ENCODE measurements at places on chromosomes 12 and 14.

- no peak for DNase-seq
These were observed 618 bp upstream of the ANKRD52 start for GRCh38 chr12:56258820-56259183.

DNA sequence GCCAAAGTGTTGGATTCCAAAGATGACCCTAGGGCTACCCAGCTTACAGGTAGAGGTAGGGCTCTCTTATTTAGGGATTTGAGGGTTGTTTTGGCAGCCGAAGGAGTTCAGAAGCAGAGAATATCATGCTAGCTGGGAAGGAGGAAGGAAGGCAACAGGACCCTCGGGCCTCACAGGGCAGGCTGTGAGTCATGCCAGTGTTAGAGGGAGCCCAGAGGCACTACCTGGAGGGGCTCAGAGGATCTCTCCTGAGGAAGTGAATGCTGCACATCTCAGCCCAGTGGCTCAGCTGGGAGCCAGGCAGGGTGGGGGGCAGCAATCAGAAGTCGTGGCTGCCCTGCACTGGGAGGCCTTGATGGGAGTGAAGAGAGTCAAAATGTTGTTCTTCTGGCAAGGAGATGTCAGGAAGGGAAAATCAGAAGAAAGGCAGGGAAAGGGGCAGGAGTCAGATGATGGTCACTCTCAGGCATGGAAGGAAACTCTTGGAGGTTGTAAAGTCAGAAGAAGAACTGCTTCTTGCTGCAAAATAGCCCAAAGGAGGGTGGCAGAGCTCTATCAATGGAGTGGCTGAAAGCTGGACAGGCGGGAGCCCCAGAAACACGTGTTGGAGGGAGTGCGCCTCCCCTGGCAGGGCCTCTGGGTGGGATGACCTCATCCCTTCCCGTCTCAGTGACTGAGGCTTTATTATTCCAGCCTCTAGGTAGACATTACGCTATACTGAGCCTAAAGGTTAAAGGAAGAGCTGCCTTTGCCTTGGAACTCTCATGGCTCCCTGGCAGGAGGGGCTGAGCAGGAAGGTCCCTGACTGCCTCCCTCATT, 141.3 kb downstream of the SMOC1 start:
- no peak for DNase-seq

DNA sequence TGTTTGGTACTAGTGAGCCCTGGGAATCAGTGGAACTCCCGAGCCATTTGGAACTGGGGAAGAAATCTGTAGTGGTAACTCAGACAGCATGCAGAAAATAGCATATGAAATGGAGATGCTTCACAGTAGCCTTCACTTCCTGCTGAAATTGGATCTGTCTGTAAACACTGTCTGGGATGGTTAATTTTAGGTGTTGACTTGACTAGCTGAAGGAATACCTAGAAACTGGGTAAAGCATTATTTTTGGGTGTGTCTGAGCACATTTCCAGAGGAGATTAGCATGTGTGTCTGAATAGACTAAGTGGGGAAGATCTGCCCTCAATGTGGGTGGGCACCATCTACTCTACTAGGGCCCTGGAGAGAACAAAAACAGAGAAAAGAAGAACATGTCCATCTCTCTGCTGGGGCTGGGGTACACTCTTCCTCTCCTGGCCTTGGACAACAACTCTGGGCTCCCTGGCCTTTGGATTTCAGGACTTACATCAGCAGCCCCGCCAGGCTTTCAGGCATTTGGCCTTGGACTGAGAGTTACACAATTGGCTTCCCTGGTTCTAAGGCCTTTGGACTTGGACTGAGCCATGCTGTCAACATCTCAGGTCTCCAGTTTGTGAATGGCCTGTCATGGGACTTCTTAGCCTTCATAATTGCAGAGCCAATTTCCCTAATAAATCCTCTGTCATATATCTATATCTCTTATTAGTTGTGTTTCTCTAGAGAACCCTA, 14.0 kb upstream of the CRADD start:
- DNase-seq = no peak

GRCh38 chr14:95741038-95741490, 27.1 kb upstream of the TCL1A start:
- DNase-seq = no peak

- peak; percentile 30 for DNase-seq
These were observed 6.3 kb upstream of the LTBP2 start for GRCh38 chr14:74618078-74618952.

DNA sequence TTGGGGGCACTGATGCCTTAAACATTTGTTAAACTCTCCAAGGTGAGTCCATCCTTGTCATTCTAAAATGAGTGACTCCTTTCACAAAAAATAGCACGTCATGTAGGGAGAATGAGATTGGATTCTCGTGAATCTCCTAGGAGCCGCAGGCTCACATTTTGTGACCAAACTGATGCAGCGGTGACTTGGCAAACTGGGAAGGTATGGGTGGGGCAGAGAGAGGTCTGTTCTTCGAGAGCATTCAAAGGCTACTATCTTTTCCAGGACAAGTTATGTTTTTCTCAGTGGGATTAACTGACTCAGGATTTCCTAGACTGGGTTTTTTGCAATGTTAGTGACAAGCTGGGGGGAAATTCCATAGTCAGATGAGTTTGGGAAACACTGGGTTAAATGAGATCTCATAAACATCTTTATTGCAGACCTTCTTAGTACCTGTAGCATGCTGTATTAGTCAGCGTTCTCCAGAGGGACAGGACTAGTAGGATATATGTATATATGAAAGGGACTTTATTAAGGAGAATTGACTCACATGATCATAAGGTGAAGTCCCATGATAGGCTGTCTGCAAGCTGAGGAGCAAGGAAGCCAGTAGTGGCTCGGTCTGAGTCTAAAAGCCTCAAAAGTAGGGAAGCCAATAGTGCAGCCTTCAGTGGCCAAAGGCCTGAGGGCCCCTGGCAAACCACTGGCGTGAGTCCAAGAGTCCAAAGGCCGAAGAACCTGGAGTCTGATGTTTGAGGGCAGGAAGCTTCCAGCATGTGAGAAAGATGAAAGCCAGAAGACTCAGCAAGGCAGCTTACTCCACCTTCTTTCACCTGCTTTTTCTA, 61.0 kb downstream of the FOXN4 start:
- no peak for DNase-seq

GRCh38 chr12:124396544-124397398, 101.9 kb downstream of the RFLNA start:
- DNase-seq = no peak

GRCh38 chr12:47652521-47653234, 53.2 kb downstream of the RPAP3 start:
- DNase-seq = peak; percentile 70

DNA sequence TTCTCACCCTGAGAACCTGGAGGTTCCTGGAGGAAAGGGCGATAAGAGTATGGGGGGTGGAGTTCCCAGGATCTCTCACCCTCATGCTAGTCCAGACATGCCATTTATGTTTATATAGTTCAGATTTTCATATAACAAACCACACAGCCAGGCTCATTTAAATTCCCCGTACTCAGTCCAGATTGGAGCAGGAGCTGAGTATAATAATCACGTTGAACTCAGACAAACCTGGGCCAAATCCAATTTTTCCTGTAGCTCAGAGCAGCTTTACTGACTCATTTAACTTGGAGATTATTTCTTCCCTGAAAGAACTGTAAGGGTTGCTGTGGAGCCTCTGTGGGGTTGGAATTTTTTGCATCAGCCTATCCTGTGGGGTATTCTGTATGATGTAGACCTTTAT, 660.8 kb downstream of the TMEM121 start:
- DNase-seq = no peak

DNA sequence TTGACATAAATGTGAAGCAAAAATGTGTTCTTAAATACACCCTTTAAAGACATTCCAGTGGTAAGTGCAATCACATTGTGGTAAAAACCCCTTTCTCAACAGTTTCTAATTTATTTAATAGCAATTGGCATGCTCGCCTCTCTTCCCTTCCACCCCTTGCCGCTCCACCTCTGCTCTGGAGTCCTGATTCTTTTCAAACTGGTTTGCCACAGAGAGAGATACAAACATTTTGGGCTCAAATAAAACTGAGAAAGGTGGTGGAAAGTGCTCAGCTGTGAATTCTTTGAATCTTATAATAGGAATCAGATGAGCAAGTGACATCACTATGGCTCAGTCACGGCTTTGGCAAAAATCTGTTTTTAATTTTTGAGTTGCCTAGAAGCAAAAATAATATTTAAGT, 993.9 kb downstream of the GALC start:
- DNase-seq = no peak
